GM19239 (cell line): ENCODE measurements at places on chromosomes 13 and 19.
A peak's percentile ranks its signal among the peaks of the same experiment; 100 is the strongest.

GRCh38 chr13:88014527-88014926 lies 343.4 kb downstream of the SLITRK5 start:
- DNase-seq = no peak

GRCh38 chr19:54002495-54003315 lies 11.3 kb downstream of the CACNG6 start:
- DNase-seq = no peak

DNA sequence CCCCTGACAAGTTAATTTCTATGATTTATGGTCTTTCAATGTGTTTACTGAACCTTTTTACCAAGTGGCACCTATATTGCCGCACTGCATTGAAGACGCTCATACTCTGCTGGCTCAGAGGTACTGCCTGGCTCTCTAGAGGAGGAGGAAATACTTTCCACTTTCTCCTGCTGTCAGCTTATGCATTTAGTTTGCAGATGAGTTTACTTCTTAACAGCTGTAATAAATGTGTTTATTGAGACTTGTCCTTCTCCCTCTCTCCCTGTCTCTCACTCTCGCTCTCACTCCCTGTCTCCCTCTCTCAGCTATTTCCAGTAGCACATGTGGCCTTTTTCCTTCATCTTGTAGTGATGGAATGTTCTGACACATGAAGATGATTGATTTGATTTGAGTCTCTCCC lies 60.3 kb upstream of the SPATA13 start:
- DNase-seq = no peak

DNA sequence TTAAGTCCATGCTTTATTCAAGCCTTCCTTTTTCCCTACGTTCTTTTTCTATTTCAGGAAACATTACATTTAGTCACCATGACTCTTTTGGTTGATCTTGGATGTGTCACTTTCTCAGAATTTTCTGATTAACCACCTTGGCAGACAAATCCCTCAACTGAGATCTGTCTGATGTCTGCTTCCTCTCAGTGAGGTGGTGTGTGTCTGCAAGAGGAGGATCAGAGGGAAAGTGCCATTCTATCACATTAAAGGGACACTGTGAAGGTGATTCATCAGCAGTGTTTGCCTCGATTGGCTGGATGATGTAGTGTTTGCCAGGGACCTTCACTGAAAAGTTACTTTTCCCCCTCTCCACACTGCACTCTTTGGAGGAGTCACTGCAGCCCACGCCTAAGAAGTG lies 3.0 kb upstream of the CCNP start:
- no peak for DNase-seq

DNA sequence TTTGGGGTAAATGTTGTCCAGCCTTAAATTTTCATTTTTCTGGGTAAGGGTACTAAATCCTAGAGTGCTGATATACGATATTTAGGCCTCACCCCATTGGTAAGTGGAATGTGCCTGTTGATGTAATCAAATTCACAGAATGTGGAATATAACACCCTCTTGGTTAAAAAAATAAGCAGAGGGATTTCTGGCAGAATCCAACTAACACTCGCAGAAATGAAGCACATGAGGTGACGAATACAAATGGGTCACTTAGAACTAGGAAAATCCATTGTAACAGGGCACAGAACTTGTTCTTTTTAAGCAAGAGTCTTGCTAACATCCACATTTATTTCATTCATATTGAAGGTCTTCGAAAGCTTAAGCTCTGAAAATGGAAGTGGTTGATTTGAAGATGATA lies 320.3 kb downstream of the SHISA2 start:
- DNase-seq = no peak

GRCh38 chr19:784541-784940 lies 12.7 kb upstream of the PTBP1 start:
- no peak for DNase-seq

DNA sequence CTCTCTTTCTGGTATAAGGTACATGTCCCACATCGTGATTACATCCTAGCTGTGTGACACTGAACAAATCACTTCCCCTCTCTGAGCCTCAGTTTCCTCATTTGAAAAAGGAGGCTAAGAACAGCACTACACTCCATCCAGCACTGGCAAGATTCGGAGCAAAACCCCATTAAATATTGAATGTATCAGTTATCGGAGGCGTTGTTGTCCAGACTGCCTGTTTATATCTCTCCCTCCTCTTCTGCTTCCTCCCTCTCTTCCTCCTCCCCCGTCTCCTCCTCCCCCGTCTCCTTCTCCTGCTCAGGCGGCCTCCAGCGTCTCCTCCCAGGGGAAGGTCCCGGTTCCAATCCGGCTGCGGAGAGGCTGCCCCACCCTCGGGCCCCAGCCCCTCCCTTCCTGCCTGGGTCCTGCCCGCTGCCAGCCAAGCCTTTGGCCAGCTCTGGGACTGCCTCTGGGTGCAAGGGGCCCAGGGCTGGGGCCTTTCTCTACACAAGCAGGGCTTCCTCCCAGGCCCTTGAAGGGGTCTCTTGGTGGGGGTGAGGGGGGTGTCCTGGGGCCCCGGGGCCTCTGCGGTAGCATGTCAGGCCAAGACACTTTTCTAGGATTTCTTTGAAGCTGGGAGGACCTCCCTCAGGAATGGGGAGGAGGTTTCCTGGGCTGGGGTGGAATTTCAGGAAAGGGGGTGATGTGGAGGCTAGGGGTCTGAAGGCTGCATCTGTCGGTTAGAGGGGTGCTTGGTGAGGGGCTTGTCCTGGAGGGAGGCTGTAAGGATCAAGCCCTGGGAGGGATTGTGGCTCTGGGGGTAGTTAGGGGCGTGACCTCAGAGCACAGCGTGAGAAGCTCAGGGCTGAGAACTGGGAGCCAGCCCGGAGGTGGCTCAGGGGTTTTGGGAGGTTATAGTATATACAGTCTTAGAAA lies 1.9 kb downstream of the RRAS start:
- DNase-seq = no peak

GRCh38 chr13:46771693-46772092 lies 25.3 kb downstream of the ESD start:
- DNase-seq = no peak

DNA sequence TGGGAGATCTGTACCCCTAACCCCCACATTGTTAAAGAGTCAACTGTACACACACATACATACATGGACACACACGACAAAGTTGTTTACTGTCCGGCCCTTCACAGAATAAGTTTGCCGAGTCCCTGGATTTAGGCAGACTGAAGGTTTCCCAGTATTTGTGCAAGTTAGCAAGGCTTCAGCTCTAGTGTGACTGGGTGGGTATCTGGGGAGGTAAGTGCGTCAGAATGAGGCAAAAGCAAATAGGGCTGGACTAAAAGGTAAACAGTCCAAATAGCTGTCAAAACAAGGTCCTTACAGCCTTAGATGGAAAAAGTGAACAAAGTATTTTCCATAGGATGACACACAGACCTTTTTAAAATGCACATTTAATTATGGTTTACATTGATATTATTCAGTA lies 228.4 kb upstream of the UFM1 start:
- DNase-seq = no peak

DNA sequence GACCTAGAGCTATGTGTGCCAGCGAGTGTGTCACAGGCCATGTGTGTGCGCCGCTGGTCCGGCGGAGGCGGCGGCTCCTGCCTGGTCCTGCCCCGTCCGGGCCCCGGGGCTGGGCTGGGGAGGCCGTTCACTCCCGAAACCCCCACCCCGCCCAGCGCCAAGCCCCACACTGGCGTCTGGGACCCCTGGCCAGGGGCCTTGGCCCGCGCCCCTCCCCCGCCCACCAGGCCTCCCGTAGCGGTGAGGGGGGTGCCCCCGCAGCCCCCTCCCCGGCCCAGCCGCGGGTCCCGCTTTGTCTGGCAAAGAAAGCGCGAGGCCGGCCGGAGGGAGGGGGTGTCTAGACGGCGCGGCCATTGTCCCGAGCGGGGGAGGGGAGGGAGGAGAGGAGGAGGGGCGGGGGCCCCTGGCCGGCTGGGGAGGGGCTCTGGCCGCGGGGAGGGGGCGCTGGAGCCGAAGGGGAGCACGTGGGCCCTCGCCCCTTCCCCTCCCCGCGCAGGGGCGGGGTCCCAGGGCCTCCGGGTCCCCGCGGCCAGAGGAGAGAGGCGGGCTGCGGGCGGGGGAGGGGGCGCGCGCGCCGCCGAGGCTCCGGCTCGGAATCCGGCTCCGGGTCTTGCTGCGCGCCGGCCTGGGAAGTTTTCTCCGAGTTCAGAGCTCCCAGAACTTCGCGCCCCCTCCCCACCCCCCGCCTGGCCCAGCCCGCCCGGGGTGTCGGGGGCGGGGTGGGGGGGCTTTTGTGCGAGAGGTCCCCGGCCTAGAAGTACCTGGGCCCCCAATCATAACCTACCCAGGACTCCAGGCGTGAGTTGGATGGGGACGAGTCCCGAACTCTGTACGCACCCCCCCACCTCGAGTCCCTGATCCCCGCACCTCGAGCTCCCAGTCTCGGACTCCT lies 888 bp downstream of the NOTCH3 start:
- DNase-seq = no peak

- DNase-seq = no peak
Observed at GRCh38 chr13:39781381-39781780, 125.9 kb downstream of the COG6 start.

GRCh38 chr13:21074546-21074945 lies 13.2 kb upstream of the LATS2 start:
- no peak for DNase-seq

- DNase-seq = peak; percentile 69
Observed at GRCh38 chr19:34430738-34431625, 2.8 kb downstream of the UBA2 start.

- DNase-seq = no peak
Observed at GRCh38 chr13:49821216-49822009, 28.9 kb upstream of the KPNA3 start.

DNA sequence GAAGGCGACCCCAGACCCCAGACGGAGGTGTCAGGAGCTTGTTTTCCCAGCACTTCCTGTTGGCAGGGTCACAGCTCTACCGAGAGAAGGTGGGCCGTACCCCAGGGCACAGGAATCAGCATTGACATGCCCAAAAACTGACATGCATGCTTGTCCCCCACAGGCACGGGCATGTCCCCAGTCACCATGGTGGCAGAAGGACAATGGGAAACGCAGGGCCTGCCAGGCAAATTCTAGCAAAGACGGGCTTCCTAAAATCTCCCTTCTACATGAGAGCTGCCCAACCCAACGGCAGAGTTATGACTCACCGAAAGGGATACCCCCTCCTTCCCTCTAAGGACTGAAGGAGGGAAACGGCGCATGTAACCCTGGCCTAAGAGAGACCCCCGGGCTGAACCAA lies 18.5 kb downstream of the TSHZ3 start:
- no peak for DNase-seq

DNA sequence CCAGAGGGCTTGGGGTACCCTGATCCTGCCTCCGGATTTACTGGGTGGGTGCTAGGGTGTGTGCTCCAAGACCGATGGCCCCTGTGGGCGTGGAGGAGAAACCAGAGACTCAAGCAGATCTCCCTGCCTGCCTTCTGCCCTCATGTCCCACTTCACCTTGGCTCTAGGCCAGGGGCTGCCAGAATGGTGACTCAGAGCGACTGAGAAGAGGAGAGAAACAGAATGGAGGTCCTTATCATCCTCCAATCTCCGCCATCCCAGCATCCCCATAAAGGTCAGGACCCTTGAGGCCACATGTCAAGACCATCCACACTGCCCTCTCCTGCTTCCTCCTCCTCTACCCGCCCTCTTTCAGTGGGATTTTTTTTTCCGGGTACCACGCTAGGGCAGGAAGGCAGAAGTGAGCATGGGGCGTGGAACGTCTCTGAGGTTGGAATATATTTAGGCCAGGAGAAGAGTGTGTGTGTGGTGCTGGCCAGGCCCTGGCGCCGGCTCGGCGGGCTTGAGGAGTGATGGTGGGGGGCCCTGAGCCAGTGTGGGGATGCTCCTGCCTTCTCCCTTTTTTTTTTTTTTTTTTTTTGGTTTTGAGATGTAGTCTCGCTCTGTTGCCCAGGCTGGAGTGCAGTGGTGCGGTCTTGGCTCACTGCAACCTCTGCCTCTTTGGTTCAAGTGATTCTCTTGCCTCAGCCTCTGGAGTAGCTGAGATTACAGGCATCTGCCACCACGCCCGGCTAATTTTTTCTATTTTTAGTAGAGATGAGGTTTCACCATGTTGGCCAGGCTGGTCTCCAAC lies 22.3 kb downstream of the IER2 start:
- DNase-seq = no peak

GRCh38 chr13:97885641-97886040 lies 67.8 kb upstream of the IPO5 start:
- no peak for DNase-seq

DNA sequence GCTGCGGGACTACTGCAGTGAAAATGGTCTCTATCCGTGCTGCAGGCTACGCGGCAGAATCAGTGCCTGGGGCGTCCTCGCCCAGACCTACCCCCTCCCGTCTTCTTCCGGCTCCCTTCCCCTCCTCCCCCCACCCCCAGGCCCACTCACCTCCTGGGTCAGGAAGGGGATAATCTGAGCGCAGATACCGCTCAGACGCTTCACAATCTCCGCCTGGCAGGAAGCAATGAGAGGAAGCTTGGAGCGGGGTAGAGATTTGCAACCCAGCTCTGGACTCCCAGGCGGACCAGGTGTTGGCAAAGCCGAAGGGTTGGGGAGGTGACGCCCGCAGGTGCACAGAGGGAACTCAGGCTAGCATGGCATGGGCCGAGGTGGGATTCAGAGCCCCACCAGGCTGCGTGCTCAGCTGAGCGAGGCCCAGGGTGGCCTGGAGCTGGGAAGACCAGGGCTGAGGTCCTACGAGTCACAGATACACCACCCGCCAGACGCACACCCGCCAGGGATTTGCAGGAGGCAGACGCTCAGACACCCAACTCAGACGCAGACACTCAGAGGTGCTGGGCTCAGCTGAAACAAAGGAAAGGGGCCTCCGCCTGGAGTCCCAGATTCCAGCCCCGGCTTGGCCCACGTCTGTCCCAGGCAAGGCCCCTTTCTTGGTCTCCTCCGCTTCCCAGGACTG lies 4.1 kb downstream of the TLE2 start:
- no peak for DNase-seq

DNA sequence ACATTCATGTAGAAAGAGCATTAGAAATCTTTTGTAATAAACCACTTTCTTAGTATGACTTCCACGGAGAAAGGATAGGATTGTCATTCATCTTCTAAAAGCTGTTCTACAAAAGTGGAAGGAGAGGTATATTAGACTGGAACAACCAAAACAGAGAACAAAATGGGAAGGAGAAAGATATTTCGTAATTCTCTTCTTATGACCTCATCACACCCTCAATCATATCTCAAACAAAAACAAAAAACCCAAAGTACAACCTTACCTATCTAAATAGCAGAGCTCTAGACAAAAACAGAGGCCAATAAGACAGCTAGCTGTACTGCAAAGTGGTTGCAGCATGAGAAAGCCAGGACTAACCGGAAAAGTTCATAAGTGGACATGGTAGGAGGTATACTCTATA lies 46.3 kb downstream of the DACH1 start:
- no peak for DNase-seq

GRCh38 chr13:52405767-52406494 lies at the start of gene THSD1:
TSS of gene THSD1 (minus strand) at chr13:52406172. CDS start at chr13:52402600, 3,572 bp downstream.
- DNase-seq = peak; percentile 52

DNA sequence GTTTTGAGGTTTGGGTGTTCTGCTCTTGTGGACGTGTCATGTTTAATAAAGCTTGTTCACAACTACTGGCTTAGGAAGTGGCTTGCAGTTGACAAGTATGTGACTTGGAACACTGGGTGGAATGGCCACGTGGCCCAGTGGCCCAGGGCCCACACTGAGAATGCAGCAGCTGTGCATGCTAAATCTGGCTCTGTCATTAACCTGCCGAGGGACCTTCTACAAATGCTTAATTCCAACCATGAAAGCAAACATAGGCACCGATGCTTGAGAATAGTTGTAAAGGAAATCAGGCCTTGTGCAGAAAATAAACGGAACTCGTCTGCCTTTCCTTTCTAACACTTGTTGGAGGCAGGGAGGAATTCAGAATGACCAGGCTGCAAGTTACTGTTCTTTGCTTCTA lies 11.6 kb upstream of the CLDN10 start:
- no peak for DNase-seq

- no peak for DNase-seq
Observed at GRCh38 chr19:49418511-49418910, 4.7 kb downstream of the PTH2 start.
